ENCODE measurements at places on chromosomes 1 and 21. TPM values are rescaled to one million over a fixed set of nuclear protein-coding genes. Genes with fewer than 3 reads are reported as not detected.

The FABP3 gene
- not detected for total RNA-seq

The CYB5RL gene
- total RNA-seq = 4.7 TPM

The VWA5B1 gene
- total RNA-seq = not detected

The RGS4 gene
- total RNA-seq = 351 TPM

The TTC24 gene
- not detected for total RNA-seq

The FAM43B gene
- 0.10 TPM for total RNA-seq

The LAPTM5 gene
- total RNA-seq = 82.2 TPM

The PGBD2 gene
- 2.9 TPM for total RNA-seq

The CDK11B gene
- 13.5 TPM for total RNA-seq

The TNFRSF9 gene
- 6.7 TPM for total RNA-seq

The RCOR3 gene
- 21.9 TPM for total RNA-seq

The TCHHL1 gene
- not detected for total RNA-seq

The TAS1R1 gene
- not detected for total RNA-seq

The SPRR5 gene
- total RNA-seq = not detected

The EPHA8 gene
- total RNA-seq = not detected

The ATP6V1G3 gene
- not detected for total RNA-seq

The NTMT2 gene
- total RNA-seq = not detected

The ERG gene
- total RNA-seq = 118 TPM

The ZNF697 gene
- 25.4 TPM for total RNA-seq

The CD101 gene
- 0.06 TPM for total RNA-seq

The FAM151A gene
- total RNA-seq = not detected

The CD244 gene
- total RNA-seq = not detected

The CORT gene
- not detected for total RNA-seq

The RIT1 gene
- 60.8 TPM for total RNA-seq

The PROX1 gene
- total RNA-seq = 2.5 TPM

Measured in glomerular endothelial cell (primary cell).